ENCODE measurements at places on chromosomes 2 and 18.

DNA sequence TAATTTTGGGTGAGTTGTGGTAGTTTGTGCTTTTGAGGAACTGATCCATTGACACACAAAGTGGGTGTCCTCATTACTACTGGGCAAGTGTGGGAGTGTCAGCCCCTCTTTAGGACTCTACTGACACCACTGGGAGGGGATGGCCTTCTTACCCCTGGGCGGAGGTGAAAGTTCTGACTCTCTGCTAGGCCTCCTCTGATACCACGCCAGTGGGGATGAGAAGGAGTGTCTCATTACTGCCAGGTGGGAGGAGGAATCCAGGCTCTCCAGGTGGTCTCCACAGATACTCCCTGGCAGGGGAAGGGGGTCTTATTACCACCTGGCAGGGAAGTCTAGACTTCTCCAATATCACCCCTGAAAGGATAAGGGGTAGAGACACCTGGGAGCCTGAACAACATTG lies 9.1 kb downstream of the LCLAT1 start:
- DNase-seq, result no peak

GRCh38 chr2:170155022-170155722 lies 22.8 kb upstream of the MYO3B start:
- no peak for DNase-seq

DNA sequence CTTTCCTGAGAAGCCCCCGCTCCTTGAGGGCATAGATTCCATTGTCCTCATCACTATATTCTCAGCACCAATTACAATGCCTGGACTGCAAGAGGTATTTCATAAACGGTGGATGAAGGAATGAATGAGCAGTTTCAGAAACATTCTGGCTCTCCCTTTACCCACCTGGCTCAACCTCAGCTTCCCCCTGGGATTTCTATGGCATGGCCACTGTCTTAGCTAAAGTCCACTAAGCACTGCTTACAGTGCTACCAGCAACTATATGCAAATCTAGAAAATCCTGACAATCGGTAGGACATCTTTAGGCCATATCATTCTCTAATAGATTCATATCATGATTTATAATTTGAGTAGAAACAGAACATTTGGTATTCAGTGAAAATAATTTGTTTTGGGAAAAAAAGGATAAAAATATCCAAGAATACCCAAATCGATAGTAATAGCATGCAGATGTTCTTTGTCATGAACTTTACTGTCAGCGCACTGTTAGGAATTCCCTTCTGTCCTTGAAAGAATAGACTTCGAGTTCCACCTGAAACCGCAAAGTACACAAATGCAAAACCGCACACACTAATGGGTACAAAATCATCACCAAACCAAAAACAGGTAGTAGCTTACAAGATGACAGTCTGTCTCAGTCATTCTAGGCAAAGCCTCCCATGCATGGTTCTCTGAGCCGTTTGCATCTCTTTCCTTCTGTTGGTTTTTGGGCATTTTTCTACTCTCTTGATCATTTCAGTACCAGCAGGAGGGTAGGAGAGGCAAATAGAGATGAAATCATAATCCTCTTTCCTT lies 303.6 kb upstream of the ID2 start:
- DNase-seq, result no peak

DNA sequence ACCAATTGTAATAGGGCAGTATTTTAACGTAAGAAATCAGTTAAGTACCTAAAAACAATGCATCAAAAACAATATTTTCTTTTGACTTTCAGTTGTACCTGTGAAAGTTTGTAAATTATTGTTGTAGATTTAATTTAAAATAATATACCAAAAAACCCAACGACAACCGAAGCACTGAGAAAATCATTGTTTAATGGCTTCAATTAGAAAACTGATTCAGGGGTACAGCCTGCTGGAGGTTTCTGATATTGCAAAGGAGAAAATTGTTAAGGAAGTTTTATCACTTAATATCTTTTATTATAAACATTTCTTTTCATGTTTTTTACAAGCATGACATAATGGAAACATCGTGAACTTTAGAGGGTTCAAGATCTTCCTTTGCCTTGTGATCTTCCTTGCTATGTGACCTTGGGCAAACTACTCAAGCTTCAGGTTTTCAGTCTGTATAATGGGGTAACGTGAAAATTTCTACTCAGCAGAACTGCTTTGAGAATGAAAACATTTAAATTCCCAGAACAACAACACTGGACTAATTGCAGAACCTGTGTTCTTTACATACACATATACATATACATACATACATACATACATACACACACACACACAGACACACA lies 76.3 kb upstream of the GLS start:
- no peak for DNase-seq

DNA sequence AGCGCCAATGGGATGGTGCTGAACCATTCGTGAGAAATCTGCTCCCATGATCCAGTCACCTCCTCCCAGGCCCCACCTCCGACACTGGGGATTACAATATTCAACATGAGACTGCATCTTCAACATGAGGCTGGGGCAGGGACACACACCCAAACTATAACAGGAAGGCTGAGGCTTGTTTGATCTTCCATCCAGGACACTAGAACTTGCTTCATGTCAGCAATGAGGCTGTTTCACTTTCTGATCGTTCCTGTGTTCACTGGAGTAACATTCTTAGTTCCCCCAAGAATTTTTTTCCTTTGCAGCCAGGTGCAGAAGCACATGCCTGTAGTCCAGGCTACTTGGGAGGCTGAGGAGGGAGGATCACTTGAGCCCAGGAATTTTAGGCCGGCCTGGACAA lies 30.8 kb upstream of the SOX11 start:
- no peak for DNase-seq

GRCh38 chr2:237923481-237924163 lies 43.2 kb upstream of the UBE2F start:
- DNase-seq, result no peak

Data from SIG-M5 (cell line).